ENCODE measurements at places on chromosomes 5 and 9.

DNA sequence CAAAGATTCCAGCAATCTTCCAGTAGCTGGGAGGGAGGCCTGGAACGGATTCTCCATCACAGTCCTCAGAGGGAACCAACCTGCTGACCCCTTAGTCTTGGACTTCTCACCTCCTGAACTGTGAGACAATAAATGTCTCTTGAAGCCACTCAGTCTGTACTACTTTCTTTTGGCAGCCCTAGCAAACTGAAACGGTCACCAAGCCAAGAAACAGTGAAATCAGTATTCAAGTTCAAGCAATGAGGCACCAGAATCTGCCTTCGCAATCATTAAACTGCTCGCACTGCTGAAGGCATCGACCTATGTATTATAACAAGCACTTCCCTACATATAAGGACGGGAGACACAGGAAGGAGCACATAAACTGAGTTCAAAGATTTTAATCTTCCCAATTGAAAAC is 120.6 kb upstream of the PUM3 start:
- DNase-seq = no peak

DNA sequence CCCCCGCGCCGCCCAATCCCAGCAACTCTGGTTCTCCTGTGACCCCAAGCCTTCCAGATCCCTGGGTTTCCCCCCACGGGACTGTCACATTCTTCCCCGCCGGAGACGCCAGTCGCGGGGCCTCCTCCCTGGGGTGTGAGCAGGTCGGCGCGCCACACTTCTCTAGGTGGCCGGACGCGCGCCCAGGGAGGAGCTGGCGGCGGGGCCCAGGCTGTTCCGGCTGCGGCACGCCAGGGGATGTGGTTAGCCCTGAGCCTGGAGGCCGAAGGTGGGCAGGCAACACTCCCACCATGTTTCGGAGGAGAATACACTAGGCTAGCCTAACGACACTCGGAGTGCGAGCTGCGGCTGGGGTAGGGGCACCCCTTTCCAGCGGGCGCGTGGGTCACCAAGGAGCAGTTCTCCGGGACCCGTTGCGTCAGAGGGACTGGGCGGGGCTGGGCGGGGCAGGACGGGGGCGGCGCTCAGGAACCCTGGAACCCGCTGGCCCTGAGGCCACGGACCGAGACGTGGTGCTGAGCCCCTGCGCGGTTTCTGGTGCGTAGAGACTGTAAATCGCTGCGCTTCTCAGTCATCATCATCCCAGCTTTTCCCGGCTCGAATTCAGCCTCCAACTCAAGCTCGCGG is at the start of gene SLC27A6:
Gene SLC27A6 (plus strand): TSS at position 478 of the 627 bp plus-strand sequence. CDS start 650 bp downstream, outside the sequence.
- DNase-seq = no peak

- DNase-seq = no peak
These were observed 30.1 kb downstream of the FNIP1 start for GRCh38 chr5:131766689-131767088.

DNA sequence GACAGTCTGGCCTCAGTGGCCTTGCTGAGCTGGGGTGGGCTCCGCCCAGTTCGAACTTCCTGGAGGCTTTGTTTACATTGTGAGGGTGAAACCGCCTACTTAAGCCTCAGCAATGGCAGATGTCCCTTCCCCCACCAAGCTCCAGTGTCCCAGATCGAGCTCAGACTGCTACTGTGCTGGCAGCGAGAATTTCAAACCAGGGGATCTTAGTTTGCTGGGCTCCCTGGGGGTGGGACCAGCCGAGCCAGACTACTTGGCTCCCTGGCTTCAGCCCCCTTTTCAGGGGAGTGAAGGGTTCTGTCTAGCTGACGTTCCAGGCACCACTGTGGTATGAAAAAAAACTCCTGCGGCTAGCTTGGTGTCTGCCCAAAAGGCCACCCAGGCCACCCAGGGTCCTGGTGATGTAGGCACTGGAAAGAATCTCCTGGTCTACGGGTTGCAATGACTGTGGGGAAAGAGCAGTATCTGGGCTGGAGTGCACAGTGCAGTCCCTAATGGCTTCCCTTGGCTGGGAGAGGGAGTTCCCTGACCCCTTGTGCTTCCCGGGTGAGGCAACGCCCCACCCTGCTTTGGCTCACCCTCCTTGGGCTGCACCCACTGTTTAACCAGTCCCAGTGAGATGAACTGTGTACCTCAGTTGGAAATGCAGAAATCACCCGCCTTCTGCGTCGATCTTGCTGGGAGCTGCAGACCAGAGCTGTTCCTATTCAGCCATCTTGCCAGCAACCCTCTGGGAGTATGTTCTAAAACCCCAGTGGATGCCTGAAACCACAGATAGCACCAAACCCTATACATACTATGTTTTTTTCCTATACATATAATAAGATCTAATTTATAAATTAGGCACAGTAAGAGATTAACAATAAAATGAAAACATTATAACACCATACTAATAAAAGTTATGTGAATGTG is 95.5 kb downstream of the TMEM161B start:
- no peak for DNase-seq

GRCh38 chr5:128154943-128155342 is 71.4 kb downstream of the SLC12A2 start:
- no peak for DNase-seq

- no peak for DNase-seq
These were observed 48.6 kb downstream of the PHF2 start for GRCh38 chr9:93624977-93625376.

GRCh38 chr9:13791816-13792215 is 512.3 kb upstream of the MPDZ start:
- DNase-seq = no peak

DNA sequence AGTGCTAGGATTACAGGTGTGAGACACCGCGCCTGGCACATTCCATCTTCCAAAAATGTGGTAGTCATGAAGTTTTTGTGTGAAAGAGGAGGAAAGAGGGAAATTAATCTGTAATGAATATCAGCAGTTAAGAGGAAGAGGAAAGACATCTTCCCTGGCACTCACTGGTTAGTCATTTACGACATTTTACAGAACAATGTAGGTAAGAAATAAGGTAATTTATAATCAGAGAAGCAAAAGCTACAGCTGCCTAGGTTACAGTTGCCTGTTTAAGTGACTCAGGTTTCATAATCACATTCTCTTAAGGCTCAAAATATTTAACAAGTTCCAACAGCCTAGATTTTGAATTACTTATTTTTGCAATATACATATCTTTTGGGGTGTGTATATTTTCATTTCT is 26.9 kb downstream of the CNOT6 start:
- no peak for DNase-seq

Measured in stimulated activated CD4-positive, alpha-beta T cell treated with anti-CD3 and anti-CD28 coated beads, Interleukin-15, amount 100 ng/mL, for 1 hour (primary cell).